Activated T-helper 1 cell treated with anti-CD3 and anti-CD28 coated beads, Interleukin-2, amount 50 U/mL, for 16 hours (primary cell): ENCODE measurements at places on chromosomes 6 and 20.

- no peak for DNase-seq
Measured at GRCh38 chr6:117265410-117266256, at the start of gene VGLL2. VGLL2 (plus strand) TSS chr6:117265558; CDS start chr6:117265764, 206 bp downstream.

DNA sequence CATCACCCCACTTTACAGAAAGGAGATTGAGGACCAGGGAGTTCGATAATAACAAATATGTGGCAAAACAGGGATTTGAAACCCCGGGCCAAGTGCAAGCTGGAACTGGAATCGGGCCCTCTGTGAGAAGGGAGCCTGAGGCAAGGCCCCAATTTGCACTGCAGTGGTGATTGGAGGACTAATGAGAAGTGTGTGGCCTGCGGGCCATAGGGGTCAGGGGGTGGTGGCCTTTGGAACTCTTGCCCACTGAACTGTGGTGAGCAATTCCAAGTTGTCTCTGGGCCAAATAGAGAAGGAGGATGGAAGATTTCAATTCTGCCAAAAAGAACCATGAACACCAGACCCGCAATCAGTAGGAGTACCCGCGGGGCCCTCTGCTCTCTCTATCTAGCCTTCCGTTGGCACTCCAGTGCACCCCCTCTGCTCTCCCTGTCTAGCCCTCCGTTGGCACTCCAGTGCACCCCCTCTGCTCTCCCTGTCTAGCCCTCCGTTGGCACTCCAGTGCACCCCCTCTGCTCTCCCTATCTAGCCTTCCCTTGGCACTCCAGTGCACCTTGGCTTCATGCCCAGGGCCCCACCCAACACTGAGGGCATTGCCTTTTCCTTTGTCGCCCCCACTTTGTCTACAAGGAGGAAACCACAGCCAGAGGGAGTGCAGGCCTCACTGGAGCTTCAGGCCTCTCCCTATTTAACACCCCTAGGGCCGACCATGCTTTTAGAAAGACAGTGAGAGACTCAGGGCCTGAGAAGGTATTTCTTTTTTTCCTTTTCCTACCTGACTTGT, 6.0 kb upstream of the PTPRA start:
- DNase-seq, result no peak

DNA sequence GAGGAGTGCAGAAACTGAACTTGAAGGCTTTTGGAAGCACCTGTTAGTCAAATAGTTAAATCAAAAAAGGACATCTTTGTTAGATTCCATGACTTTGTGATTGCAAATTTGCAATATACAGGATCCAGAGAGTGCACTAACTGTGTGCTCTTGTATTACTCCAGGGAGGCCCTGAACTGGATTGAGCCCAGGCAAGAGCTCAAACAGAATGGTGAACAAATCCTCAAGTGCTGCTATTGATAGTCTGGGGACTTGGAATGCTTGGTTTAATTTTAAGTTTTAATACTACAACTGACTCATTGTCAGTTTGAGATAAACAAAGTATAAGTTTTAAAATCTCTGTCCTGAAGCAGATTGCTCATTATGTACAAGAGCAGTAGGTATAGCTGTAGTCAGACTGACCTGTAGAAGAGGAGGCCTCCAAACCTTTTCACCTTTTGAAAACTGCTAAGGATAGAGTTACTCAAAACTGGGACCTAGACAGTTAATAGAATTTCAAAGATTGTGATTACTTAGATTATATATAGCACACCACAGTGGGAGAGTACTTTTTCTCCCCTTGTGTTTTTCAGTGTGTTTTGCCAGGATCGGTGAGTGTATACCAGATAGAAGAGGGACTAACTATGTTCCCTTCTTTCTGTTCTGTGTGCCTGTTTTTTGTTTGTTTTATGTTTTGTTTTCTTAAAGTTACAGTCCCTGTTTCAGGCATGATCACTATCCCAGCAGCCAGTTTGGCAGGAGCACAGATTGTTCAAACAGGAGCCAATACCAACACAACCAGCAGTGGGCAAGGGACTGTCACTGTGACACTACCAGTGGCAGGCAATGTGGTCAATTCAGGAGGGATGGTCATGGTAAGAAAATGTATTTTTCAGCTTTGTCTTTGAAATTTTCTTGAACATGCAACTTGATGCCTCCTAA, 18.3 kb downstream of the NFYA start:
- DNase-seq, result no peak

DNA sequence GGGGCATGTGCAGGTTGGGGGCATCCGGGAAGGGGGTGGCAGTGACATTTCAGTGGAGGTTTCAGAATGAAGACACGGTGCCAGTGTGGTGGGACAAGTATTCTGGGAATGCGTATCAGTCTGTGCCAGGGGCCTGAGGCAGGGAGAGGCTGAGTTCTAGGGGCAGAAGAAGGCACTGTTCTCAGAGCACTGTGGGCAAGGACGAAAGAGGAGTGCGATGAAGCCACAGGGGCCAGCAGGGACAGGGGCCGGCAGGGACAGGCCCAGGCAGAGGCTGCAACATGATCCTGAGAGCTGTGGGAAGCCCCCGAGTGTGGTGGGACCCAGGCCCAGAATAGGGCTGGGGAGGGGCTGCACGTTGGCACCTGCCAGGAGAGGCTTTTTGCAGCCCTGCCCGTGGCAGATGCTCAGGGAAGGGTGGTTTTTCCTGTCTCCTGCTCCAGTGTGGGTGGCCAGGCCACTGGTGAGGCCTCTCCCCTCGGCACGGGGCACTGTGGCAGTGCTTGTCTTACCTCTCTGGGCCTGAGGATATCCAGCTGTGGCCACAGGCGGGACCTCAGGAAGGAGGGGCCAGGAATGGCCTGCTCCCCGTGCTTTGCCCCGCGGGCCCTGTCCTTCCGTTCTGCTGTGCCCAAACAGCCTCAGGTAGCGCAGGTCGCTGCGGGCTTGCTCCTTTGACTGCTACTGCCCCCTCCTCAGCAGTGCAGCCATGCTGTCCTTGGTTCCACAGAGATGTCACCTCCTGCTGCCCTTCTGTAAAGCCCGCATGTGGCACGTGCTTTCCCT, 10.0 kb downstream of the ENTPD6 start:
- no peak for DNase-seq

DNA sequence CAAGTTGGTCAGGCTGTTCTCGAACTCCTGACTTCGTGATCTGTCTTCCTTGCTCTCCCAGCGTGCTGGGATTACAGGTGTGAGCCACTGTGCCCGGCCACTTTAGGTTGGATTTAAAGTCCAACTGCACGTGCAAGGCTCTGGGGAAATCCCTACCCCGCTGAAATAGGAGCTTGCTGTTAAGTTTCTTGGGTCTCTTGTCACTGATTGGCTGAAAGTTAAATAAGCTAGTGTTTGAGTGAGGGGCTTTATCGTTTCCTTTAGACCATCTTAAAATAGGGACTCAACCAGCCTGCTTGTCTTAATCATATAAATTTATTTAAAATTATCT, 11.1 kb upstream of the SERINC1 start:
- DNase-seq, result no peak

DNA sequence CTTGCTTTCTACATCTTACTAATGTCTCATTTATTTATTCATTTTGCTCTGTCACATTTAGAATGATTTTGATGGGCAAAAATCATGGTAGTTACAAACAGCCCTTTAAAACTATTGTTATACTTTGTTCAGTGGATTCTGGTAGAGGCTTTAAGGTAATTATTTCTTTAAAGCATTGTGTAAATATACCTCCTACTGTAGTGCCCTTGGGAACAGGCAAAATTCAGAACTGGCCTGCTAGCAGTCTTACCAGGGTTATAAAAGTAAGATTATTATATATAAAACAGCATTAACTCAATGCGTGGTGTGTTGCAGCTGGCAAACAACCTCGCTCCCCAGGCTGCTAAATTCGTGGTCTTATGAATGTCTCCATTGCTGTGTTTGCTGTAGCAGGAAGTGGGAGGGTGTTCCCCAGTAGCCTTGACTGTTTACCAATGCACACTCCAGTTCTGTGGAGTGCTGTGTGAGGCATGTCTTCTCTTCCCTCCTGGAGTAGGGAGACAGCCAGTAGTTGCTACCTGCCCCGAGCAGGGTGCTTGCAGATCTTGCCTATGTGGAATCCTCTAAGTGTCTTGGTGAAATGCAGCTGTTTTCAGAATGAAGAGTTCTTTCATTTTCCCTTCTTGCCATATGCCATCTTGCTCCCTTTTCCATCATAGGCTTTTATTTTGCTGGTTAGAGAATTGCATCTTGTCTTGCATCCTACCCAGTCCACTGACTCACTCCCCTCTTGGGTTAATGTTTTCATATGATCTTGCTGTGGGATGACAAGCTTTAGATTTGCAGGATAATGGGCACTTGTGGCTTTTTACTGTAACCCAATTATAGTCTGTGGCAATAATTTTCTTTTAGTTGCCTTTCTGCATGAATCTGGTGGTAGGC, 45.3 kb downstream of the IGF2R start:
- no peak for DNase-seq
